Naive thymus-derived CD8-positive, alpha-beta T cell (primary cell): ENCODE measurements at places on chromosomes 6 and 20. TPM values are rescaled to one million over a fixed set of nuclear protein-coding genes. Genes with fewer than 3 reads are reported as not detected.

The COL21A1 gene
- not detected for polyA plus RNA-seq

The MICA gene
- polyA plus RNA-seq = 3.7 TPM

The TCP11 gene
- not detected for polyA plus RNA-seq

The C6orf118 gene
- polyA plus RNA-seq = not detected

DNA sequence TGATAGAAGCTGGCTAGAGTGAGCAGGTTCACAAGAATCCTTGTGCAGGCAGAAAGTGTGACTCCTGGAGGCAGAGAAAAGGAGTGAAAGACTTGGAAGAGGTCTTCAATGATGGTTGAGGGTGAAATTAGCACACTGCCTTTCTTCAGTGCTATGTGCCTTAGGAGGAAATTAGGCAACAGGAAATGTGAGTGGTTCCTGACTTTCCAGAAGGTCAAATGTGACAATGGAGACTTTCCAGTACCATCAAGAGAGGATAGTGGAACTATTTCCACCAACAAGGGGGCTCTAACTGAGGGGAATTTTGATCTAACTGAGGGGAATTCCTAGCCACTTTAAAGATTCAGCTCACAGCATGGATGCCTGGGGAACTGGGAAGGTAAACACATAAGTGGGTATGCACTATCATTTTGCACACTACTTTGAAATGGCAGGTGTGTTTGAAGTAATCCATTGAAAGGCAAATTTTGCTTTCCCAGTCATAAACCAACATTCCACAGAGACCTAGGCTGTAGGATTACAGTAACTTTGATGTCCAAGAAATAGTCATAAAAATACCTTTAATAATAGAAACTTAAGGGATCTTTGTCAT is 90.0 kb downstream of the PERP start:
- no peak for DNase-seq

DNA sequence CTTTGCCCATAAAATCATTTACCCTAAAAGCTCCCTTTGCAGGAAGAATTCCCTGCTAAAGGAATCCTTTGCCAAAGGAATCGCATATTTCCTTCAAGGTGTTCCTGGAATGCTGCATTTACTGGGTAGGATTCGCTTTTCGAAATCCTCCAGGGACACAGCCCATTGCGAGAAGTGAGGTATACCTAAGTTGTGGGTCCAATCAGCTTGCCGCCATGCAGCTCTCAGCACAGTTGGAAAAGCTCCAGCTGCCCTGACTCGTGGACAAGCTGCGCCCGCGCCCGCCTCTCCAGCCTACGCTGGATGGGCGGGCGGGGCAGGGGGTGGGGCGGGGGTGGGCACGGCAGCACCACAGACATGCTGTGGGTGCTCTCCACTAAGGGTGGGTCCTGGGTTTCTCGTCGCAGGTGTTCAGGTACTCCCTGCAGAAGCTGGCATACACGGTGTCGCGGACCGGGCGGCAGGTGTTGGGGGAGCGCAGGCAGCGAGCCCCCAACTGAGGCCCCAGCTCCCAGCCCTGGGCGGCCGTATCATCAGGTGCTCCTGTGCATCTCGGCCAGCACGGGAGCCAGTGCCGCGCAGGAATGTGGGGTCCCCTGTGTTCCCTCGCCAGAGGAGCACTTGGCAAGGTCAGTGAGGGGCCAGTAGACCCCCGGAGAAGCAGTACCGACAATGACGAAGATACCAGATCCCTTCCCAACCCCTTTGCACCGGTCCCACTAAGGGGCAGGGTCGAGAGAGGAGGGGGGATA is 1.4 kb downstream of the NNAT start:
- DNase-seq = no peak

- no peak for DNase-seq
These were observed 150.7 kb downstream of the DOK5 start for GRCh38 chr20:54626126-54626525.

DNA sequence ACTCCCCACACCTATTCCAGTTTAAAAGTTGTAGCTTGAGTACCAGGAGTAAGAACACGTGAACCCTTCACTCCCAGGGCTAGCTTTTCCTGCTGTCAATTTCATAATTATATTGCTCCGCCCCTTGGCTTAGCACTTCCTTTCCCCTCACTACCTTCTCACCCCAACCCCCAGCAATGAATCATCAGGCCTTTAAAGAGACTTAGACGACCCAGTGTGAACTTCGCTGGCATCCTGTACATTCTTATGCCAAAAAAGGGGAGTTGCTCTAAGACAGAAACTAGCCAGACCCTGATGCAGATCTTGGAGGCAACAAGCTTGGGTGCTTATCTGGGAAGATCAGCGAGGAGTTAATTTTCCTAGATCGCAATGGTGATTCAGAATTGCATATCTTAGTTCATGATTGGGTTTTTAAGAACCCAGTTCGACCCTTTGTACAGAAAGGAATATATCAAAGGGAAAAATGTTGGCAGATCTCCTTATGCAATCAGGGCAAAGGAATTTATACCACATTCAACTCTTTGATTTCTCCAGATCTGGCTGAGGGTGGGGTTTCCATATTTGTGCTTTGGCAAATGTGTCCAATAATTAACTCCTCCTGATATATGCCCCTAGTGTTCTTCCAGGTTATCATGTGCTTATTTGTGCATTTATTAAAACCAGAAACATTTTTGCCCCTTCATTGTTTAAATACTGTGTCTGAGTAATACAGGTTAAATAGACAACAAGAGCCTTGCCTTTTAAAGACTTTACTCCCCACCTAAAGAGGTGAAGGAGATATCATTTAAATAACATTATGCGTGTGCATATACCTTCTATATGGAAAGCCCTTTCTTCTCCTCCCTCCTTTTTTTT is 8.1 kb upstream of the ATXN1 start:
- peak; percentile 52 for DNase-seq

GRCh38 chr6:28776269-28777146 is 147.3 kb downstream of the TRIM27 start:
- DNase-seq = no peak

- DNase-seq = no peak
These were observed 62.8 kb downstream of the UTRN start for GRCh38 chr6:144347933-144348332.

- no peak for DNase-seq
These were observed 106.5 kb upstream of the GMDS start for GRCh38 chr6:2351807-2352431.

DNA sequence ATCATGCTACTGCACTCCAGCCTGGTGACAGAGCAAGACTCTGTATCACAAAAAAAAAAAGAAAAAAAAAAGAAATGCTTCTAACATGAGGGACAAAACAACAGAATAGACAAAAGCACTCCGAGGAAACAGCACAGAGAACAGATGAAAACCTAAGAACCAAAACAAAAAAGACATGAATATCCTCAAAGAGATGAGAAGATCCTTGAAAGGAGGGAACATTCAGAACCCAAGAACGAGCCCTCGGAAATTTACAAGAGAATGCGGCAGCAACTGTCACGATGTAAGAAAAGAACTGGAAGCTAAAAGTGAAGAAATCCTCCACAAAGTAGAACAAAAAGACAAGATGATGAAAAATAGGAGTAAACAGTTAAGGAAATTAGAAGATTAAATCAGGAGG is 21.2 kb downstream of the ADA start:
- no peak for DNase-seq
